Nephron progenitor cell (in vitro differentiated cells): ENCODE measurements at places on chromosomes 4 and X.

DNA sequence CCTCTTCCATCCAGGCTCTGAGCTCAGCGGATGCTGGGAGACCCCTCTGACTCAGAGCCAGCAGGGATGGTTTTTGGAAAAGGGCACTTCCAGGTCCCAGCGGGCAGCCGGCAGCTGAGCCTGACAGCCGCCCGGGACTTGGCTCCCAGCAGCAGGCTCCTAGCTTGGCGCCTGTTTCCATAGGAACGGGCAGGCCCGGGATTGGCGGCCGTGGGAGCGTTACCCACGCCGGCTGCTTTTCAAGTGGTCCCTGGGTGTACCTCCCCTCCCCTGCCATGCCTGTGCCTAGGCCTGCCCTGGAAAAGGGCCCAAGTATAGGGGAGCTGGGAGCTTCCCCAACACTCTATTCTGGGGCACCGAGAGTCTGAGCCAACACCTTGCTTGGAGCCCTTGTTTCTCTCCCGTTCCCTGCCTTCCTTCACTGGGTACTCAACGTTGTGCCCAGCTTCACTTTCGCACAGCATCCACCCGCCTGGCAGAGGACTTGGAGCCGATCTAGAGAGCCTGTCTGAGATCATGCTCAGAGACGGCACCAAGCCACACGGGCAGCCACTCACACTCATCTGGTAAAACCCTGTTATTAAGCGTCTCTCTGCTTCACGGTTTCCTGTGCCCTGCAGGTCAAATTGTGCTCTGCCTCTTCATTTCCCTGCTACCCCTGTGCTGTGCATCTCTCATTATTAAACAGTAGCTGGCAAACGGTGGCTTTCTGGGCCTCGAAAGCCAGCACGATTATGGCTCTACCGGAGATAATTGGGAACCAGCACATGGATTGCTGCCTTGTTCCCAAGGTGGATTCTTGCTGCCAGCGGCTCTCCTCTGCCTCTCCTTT is 521.5 kb downstream of the BCOR start:
- H3K27me3 ChIP-seq = peaks cover 20% of the 10 kb centered on the region
- no peaks in the 10 kb centered on the region for H3K36me3 ChIP-seq
- peaks cover 27% of the 10 kb centered on the region for H3K4me1 ChIP-seq
- no peak overlapping the region for H3K4me3 ChIP-seq

DNA sequence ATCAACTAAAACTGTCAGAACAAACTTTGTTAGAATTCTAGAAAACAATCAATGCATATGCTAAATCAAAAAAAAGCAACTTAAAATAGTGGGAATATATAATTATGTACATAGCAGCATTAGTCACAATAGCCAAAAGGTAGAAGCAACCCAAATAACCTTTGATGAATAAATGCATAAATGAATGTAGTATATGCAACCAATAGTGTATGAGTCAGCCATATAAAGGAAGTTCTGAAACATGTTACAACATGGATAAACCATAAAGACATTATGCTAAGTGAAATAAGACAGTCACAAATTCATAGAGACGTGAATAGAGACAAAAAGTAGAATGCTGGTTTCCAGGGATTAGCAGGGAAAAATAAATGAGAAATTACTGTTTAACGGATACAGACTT is 762.8 kb upstream of the INTU start:
- peaks cover 8% of the 10 kb centered on the region for H3K36me3 ChIP-seq
- no peak overlapping the region for H3K4me3 ChIP-seq
- peaks cover 2% of the 10 kb centered on the region for H3K27me3 ChIP-seq
- H3K27ac ChIP-seq = no peak overlapping the region

DNA sequence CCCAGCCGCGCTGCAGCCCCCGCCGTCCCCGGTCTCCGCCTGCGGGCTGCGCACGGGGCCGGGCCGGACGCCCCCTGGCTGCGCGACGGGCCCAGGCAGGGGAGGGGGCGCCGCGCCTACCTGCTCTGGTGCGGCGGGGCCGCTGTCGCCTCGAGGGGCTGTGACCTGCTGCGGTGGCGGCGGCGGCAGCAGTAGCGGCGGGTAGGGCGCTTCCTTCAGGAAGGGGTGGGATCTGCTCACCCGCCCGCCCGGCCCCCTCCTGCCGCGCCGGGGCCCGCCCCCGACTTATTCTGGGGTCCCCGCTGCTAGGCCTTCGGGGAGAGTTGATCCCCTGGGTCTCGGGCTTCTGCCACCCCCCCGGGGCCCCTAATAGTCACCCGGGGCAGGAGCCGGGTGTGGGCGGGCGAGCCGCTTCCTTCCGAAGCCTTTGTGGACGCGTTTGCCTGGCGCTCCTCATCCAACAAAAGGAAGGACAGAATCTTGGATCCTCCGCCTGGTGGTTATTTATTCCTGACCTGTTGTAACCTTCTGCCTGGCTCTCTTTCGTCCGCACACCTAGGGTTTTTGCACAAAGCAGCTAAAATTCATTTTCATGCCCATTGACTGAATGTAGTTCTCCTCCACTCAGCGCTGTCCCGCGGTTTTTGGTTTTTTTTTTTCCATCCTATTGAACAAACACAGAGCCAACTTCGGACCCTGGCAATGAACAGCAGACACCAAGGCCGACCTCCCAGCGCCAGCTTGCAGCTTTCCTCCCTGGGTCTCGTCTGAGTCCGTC is at the start of gene TMEM150C:
TMEM150C (minus strand) TSS at position 203 of the 778 bp plus-strand sequence. CDS start 57,331 bp downstream, outside the sequence.
- H3K4me3 ChIP-seq = peak within 1 kb of the TSS; percentile 91
- H3K4me1 ChIP-seq = peaks cover 32% of the 10 kb centered on the region

- no peaks in the 10 kb centered on the region for H3K36me3 ChIP-seq
- peaks cover 3% of the 10 kb centered on the region for H3K27me3 ChIP-seq
- DNase-seq = no peak
- no peak overlapping the region for H3K4me3 ChIP-seq
- peaks cover 6% of the 10 kb centered on the region for H3K4me1 ChIP-seq
These were observed 19.1 kb upstream of the ABRAXAS1 start for GRCh38 chr4:83503974-83504373.

DNA sequence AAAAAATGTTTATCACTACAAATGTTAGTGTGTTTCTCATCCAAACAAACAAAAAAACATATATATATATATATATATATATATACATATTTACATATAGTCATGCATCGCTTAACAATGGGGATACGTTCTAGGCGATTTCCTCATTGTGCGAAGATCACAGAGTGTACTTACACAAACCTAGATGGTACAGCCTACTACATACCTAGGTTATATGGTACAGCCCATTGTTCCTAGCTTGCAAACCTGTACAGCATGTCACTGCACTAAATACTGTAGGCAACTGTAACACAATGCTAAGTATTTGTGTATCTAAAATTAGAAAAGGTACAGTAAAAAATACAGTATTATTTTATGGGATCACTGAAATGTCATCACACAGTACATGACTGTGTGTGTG is 16.4 kb upstream of the TMSB4X start:
- H3K27ac ChIP-seq = no peak overlapping the region
- no peak overlapping the region for H3K4me3 ChIP-seq
- no peak for DNase-seq

- no peaks in the 10 kb centered on the region for H3K36me3 ChIP-seq
- peaks cover 3% of the 10 kb centered on the region for H3K27me3 ChIP-seq
- H3K4me3 ChIP-seq = no peak overlapping the region
- no peak for DNase-seq
These were observed 53.1 kb downstream of the SYNPO2 start for GRCh38 chr4:118941799-118942198.

GRCh38 chrX:49230500-49231232 is 2.5 kb downstream of the CACNA1F start:
- H3K4me3 ChIP-seq = peak overlapping the region; percentile 67
- peaks cover 7% of the 10 kb centered on the region for H3K4me1 ChIP-seq
- H3K36me3 ChIP-seq = no peaks in the 10 kb centered on the region
- peak; percentile 56 for DNase-seq
- peaks cover 21% of the 10 kb centered on the region for H3K27me3 ChIP-seq

GRCh38 chr4:75037252-75037651 is 104.3 kb downstream of the PARM1 start:
- H3K27me3 ChIP-seq = peaks cover 3% of the 10 kb centered on the region
- no peak for DNase-seq
- H3K27ac ChIP-seq = peak overlapping the region; percentile 71

DNA sequence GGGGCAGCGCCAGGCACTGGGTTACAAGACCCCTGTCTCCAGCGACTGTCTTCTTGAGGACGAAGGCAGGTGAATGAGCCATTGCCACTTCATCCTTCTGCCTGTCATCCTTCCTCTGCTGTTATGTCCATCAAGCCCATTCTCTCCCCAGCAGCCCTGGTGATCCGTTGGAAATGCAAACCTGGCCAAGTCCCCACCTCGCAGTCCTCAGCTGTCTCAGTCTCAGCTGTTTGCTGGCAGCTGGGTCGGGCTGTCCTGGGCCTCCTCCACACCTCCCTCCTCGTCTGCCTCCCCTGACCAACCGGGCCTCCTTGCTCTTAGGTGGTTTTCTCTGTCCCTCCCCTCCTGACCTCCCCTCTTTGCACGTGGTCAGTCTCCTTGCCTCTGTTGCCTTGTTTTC is 38.0 kb downstream of the PTTG2 start:
- no peak overlapping the region for H3K4me3 ChIP-seq
- H3K27me3 ChIP-seq = no peaks in the 10 kb centered on the region
- DNase-seq = no peak
- H3K27ac ChIP-seq = no peak overlapping the region

GRCh38 chr4:112418092-112418491 is 97.9 kb downstream of the NEUROG2 start:
- H3K4me3 ChIP-seq = no peak overlapping the region
- peaks cover 4% of the 10 kb centered on the region for H3K36me3 ChIP-seq
- no peak overlapping the region for H3K27ac ChIP-seq
- peaks cover 35% of the 10 kb centered on the region for H3K27me3 ChIP-seq

DNA sequence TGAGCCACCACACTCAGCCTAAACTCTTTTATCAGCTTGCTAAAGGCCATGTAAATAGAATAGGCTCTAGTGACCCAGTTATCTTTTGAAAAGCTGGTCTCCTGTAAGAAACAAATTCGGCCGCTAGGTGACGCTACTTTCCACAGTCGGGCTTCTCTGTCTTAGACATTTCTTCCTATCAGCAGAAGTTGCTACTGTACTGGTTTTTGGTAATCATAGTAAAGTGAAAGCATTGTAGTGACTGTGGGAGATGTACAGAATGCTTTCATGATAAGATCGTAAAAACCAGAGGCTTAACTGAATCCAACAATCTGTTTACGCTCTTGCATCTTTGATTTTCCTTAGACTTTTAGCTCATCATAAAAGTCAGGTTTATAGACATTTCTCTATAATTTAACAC is 82.6 kb downstream of the GK start:
- no peak overlapping the region for H3K27ac ChIP-seq
- H3K4me1 ChIP-seq = no peaks in the 10 kb centered on the region
- H3K27me3 ChIP-seq = peaks cover 3% of the 10 kb centered on the region
- no peaks in the 10 kb centered on the region for H3K36me3 ChIP-seq
- no peak overlapping the region for H3K4me3 ChIP-seq
